ENCODE measurements at places on chromosomes 1 and 21.

- DNase-seq: peak; percentile 30
Measured at GRCh38 chr1:147723691-147724323, 36.6 kb downstream of the GJA5 start.

DNA sequence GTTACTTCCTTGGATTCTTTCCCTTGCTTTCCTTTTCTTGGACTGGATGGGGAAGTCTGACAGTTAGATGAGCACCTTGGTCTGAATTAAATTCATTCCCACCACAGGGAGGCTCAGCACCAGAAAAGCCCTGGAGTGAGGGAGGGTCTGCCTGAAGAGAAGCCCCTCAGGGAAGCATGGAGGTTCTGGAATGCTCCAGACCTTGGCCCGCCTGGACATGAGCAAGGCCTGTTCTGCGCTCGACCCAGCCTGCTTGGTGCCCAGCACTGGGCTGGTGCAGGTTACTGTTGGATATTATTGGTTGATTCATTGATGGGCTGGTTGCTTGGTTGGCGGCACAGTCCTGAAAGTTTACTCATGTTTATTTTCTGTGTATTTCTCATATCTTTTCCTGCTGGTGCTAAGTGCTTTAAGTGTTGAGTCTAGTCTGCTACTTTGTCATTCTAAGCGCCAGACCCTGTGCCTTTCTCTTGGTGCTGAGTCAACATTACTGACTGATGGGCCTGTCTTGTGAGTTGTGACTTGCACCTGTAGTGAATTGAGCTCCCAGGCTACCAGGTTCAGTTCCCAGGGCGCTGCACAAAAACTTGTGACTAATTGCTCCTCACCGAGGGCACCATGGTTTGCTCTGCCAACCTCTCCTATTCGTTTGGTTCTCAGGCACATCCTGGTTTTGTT lies 538.5 kb downstream of the KIF26B start:
- no peak for DNase-seq

- peak; percentile 92 for DNase-seq
Measured at GRCh38 chr1:109089242-109090015, 1.1 kb upstream of the TMEM167B start.

DNA sequence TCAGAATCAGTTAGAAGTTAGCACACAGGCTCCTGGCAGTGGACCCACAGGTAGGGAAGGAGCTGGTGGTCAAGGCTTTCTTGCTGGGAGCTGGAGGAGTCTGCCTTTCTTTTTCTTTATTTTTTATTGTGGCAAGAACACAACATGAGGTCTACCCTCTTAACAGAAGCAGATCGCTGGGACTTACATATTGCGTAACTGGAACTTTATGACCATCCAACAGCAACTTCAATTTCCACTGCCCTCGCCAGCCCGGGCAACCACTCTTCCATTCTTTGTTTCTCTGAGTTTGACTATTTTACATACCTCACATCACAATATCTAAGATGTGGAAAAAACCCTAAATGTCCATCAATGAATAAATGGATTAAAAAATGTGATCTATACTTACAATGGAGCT lies 147.8 kb upstream of the AJAP1 start:
- no peak for DNase-seq

GRCh38 chr1:24570265-24571125 lies 14.6 kb downstream of the NCMAP start:
- no peak for DNase-seq

- peak; percentile 51 for DNase-seq
Measured at GRCh38 chr1:153032677-153033308, 1.8 kb downstream of the SPRR1B start.

DNA sequence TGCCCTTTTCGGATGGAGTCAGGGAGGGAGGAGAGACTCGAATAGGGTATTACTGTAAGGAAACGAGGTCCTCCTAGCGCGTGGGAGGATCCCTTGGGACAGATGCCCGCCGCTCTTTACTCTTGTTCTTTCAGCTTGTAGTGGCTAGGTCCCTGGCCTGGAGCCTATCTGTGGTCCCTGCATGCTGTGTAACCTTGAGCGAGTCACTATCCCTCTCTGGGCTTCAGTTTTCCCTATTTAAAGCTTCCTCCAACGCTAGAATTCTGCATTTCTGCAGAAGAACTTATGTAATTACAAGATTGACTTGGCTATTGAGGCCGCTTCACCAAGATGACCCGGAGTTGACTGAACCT lies 744 bp downstream of the MIER1 start:
- DNase-seq: no peak

DNA sequence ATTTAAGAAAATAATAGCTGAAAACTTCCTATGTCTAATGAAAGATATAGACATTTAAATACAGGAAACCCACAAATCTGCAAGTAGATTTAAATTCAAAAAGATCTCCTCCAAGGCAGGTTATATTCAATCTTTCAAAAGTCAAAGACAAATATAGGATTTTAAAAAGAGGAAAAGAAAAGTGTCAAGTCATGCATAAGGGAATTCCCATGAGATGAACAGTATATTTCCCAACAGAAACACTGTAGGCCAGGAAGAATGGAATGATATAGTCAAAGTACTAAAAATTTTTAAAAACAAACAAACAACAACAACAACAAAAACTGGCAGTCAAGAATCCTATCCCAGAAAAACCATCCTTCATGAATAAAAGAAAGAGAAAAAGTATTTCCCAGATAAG lies 806.5 kb upstream of the BRINP3 start:
- no peak for DNase-seq

DNA sequence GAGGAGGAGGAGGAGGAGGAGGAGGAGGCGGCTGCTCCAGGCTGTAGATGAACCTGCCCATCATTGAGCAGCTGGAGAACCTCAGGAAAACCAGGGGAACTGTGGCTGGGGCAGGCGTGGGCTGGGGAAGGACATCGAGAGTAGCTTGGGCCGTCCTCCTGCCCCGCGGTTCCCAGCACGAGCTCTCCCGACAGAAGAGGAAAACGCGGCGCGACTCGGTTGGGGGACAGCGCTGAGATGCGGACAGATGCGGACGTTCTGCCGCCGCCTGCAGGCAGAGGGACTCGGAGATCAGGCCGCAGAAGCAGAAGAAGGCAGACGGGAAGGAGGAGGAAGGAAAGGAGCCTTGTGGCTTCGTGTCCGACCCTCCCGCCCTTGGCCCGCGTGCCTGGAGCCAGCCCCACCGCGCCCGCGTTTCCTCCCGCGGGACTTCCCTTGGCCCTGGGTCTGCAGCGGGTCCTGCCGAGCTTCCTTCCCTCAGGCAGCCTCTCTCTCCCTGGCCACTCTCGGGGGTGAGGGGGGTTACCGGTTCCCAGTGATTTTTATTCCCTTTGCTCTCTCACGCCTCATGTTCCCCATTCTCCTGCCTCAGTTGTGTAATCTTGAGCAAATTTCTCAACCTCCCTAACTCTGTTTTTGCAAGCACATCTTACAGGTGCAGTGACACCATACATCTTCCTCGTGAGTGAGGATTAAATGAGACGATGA lies 1.7 kb upstream of the TNFRSF9 start:
- DNase-seq: peak; percentile 72

DNA sequence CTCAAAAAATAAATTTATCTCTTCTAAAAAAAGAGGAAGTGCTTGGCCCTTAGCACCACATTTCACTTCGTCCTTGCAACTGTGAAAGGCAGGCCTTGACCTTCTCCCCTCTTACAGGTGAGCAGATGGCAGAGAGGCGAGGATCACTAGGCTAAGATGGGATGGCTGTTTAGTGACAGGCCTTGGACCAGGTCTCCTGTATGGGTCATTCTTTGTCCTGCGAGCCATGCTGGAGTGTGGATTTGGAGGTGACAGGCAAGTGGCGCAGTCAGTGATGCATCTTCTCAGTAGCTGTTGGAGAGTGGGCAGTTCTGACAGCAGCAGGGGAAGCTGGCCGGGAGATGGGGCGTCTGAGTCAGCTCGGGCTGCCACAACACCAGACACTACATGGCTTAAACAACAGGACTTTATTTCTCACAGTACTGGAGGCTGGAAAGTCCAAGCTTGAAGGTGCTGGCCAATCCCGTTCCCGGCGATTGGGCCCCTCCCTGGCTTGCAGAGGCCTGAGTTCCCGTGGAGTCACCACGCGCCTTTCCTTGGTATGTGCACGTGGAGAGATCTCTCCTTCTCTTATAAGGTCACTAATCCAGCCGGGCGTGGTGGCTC lies 16.5 kb downstream of the SLC27A3 start:
- DNase-seq: peak; percentile 6

GRCh38 chr1:79808816-79809475 lies 802.4 kb upstream of the ADGRL4 start:
- no peak for DNase-seq

DNA sequence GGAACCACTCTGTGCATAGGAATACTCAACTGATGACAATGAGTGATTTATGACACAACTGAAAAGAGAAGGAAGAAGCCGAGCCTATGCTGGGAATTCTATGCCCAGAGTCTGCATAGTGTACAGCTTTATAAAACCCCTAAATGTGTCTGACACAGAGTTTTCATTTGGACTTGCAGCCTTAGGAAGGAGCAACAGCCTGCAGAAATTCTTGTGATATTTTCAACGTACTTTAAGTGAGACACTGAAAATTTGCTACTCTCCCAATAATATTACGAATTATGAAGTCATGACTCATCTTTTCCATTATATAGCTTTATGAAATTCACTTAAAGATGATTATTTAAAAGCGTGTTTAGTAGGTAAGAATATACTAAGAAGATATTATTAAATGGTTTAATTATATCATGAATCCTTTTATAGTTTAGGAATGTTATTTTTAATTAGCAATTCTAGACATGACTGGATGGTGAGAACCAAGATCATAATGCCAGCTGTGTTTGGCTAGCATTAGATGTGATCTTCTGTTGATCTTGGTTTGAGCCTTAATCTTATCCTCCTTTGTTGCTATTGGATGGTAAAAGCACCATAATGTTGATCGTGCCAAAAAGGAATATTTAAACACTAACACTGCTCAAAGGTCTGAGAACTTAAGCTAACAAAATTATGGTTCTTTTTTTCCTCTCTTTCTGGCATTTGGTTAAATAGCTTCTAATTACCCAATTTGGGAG lies 785.1 kb upstream of the ADGRL4 start:
- no peak for DNase-seq

- no peak for DNase-seq
Measured at GRCh38 chr1:55931081-55931940, 648.1 kb downstream of the PLPP3 start.

DNA sequence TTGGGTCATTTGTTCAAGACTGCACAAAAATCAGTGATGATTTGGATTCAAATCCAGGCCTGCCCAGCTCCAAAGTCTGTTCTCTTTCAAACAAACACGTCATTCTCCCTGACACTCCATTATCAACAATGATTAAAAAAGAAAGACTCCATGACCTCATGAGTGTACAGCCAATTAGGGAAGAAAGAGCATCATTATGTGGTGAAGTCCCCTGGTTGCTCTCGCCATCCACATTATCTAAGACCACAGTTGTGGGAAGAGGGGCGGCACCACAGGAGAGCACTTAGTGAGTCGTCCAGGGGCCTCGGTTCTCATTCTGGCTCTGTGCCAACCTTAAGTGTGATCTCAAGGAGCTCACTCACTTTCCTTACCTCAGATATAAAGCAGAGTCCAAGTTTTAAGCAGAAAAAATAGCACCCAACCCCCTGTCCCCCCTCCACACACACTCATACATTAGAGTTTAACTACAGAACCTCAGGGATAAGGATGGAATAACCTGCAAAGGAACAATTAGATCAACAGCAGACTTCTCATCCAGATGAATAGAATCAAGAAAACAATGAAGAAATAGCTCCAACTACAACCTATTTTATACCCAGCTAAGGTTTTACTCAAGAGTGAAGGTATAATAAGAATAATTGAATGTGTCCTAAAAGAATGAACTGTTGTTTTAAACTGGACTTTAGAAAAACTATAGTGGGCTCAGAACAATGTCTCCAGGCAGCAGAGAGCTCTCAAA lies 47.8 kb downstream of the COL6A1 start:
- DNase-seq: no peak

DNA sequence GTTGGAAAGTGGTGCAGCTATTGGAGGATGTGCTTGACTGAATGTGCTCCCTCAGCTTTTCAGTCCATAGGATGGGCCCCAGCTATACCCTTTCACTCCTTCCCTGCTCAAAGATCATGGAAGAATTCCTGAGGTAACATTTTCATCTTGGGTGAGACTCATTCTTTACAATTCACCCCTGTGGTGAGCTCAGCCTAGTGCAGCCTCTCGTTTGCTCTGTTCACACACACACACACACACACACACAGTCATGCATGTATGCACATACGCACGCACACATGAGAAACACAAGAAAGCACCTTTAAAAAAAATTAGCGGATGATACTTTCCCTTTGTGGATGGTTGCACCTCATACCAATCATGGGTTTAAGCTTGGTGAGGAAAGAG lies 25.8 kb downstream of the CCN1 start:
- no peak for DNase-seq

GRCh38 chr1:95636897-95637296 lies 402.9 kb downstream of the RWDD3 start:
- no peak for DNase-seq

GRCh38 chr21:23951251-23951650 lies 1656.0 kb downstream of the MRPL39 start:
- no peak for DNase-seq

GRCh38 chr1:152983743-152984142 lies at the start of gene SPRR1A:
SPRR1A (plus strand) TSS chr1:152984081; CDS start chr1:152985231, 1,150 bp downstream.
- DNase-seq: no peak

GRCh38 chr21:24935991-24936390 lies 671.3 kb downstream of the MRPL39 start:
- DNase-seq: no peak

DNA sequence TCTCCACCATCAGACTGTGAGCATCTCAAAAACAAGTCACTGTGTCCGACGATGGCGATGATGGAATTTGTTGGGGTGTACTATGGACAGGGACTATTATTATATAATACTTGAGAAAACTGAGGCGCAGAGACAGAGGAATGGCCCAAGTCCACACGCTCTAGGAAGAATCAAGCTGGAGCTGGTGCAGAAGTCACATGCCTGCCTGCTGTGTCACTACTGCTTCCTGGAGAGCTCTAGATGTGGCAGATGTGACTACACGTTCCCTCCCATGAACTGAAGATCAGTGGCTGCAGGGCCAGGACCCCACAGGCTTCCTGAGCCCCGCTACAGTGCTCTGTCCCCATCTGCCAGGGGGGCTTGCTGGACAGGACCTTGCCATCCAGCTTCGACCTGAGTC lies 56.9 kb downstream of the TRABD2B start:
- no peak for DNase-seq

DNA sequence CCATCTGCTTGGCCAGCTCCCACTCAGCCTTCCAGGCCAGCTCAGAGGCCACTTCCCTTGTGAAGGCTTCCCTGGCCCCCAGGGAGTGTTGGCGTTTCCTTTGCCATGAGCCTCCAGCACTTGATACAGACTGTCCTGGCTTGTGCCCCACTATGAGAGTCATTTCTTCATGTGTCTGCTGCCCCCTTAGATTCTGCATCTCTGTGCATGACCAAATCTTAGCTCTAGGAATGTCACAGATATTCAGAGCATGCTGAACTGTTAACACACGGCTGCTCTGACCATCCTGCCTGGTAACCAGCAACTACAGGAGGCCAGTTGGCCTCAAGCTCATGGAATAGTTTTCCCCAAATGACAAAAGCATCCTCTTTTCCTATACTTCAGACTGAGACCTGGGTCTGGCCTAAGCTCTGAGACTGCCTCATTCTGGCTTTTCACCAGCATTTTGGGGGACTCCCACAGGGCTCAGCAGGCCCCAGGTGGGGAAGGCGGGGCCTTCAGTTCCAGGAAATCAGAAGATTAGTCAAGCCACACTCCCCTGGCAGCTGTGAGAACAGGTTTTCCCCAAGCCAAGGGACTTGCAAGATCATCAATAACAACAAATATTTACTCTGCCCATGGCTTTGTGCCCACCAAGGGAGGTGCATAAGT lies 182.6 kb upstream of the EDN2 start:
- no peak for DNase-seq

GRCh38 chr1:225476538-225476988 lies 48.7 kb upstream of the LBR start:
- DNase-seq: no peak

- DNase-seq: no peak
Measured at GRCh38 chr1:74430342-74430934, 82.0 kb downstream of the LRRC53 start.

Data from Ammon's horn (tissue), 1 donor.